Common myeloid progenitor, CD34-positive (primary cell): ENCODE measurements at places on chromosomes 11 and 22.
A peak's percentile ranks its signal among the peaks of the same experiment; 100 is the strongest.

GRCh38 chr22:30422481-30423300, 2.9 kb upstream of the MTFP1 start:
- peak; percentile 27 for DNase-seq

DNA sequence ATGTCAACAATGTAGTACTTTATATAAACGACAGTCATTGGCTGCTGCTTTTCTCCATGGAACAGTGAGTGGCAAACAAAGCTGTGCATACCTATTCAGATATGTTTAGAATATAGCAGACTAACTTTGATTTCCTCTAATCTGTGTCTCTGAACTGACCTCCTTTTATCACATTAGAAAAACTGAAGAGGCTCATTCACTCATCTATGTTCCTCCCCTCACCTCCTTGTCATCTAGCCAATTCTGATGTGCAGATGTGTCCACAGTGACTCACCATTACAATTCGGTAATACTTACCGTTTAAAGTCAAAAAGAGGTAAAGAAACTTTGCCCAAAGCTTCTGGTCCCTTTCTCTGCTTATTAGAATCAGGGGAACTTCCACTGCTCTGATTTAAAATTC, 51.5 kb upstream of the RPS13 start:
- DNase-seq, result no peak

GRCh38 chr11:18071098-18071705, 25.1 kb upstream of the TPH1 start:
- no peak for DNase-seq

GRCh38 chr22:34805771-34806170, 260.2 kb upstream of the ISX start:
- DNase-seq, result no peak

GRCh38 chr22:30309951-30310741, 16.6 kb downstream of the TBC1D10A start:
- DNase-seq, result no peak

DNA sequence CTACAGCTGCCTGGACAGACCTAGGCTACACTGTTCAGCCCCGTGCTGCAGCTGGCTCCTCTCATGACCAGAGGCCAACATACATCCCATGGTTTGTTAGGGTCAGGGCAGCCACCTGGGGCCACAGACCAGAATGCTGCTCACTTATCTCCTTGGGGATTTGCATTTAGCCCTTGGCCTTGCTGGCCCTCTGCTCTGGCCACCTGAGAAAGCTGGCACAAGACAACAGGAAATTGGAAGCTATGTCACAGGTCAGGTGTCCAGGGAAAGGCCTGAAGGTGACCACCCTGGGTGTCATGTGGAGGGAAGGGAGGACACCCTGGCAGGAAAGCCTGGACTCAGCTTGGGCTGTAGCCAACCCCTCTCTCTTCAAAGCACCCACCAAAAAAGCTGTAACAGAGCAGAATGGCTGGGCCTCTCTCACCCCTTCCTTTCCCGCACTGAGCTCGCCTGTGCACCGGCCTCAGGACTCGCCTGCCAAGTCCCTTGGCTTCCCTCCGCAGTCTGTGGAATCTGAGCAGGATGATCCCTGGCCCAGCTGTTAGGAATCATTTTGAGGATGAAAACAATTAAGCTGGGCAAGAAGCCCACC, 86.3 kb downstream of the SNX19 start:
- no peak for DNase-seq

DNA sequence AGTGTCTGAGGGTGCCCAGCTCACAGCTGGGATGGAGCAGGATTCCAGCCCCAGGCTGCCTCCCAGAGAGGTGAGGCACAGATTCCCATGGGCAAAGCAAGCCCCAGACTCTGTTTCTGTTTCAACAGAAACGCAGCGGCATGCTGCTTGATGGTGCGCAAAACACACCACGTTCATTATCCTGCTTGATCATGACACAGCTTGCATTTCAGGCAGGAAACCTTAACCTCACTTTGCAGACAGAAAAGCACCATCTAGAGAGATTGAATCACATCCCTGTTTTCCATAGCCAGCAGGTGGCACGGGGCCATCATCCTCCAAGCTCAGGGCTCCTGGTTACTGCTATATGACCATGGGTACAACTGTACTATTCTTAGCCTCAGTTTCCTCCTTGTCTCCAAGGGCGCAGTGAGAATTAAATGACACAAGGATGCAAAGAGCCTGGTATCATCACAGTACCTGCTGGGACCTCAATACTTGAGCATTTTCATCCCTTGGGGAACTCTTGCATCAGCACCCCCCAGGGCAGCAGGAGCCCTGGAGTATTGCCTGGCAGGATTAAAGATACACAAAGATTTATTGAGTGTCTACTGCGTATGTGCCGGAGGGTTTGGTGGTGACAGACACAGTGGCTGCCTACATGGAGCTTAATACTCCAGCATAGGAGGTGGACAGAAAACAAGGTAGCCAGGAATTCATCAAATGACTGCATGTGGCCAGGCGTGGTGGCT, 110.0 kb downstream of the TP53I11 start:
- no peak for DNase-seq

- DNase-seq, result no peak
These were observed 26.8 kb downstream of the PAK1 start for GRCh38 chr11:77446911-77447629.

DNA sequence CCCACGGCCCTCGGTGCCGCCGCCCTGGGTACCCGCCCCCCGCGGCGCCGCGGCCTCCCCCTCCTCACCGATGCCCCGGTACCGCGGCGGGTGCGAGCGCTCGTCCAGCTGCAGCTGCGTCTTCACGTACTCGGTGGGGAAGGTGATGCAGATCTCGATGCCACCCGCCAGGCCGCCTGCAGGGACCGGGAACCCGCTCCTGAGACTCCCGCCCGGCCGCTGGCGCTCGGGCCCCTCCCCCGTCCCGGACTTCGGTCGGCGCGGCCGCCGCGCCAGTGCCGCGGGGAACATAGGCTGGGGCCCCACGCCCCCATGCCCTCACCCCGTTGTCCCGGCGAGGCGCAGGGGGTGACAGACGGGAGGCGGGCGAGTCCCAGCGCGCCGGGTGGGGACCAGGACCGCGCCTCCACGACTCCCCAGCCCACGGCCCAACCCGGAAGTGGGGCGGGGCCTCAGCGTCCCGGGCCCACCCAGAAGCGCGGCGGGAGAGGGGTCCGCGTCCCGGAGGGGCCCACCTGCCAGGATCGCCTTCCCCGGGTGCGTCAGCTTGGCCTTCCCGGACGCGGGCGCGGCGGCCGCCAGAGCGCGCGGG, 375 bp downstream of the SLC25A1 start:
- DNase-seq, result peak; percentile 62

GRCh38 chr11:35011944-35012343, 95.5 kb downstream of the PDHX start:
- DNase-seq, result no peak

DNA sequence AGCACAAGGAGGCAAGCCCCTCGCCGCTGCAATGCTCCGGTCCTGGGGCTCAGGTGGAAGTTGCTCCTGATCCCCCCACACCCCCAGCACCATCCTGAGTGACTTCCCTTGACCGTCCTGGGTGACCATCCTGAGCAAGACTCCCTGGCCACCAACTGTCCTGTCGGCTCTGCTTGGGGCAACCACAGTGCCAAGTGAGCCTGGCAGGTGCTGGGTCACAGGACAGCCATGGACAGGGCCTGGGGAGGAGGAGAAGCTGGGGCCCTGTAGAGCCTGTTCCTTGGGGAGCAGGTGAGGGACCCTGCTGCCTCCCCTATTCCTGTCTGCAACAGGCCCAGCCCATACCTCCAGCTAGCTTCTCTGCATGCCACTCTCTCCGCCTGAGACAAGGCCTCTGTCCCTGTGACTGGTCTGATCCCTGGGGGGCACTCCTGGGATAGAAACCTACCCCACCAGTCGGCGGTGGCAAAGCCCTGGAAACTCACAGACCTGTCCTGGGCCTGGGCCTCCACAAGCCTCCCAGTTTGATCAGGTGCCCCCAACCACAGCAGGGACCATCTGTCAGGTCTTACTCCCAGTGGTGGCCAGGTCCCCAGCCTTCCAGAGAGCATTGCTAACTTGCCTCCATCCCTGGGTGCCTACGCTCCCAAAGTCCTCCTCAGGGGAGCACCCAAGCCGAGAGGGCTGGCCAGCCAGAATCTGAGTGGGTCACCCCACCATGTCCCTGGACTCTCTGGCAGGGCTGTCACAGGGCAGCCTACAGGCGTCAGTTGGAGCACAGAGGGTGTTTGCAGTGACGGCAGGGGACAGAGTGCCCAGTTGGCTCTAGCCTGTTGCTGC, 68.7 kb upstream of the WNT7B start:
- no peak for DNase-seq

- DNase-seq, result no peak
These were observed 17.2 kb upstream of the CD59 start for GRCh38 chr11:33753304-33753967.

GRCh38 chr11:24516638-24517037, 19.8 kb downstream of the LUZP2 start:
- no peak for DNase-seq

- no peak for DNase-seq
These were observed 8.7 kb upstream of the MPPED2 start for GRCh38 chr11:30594646-30595411.

DNA sequence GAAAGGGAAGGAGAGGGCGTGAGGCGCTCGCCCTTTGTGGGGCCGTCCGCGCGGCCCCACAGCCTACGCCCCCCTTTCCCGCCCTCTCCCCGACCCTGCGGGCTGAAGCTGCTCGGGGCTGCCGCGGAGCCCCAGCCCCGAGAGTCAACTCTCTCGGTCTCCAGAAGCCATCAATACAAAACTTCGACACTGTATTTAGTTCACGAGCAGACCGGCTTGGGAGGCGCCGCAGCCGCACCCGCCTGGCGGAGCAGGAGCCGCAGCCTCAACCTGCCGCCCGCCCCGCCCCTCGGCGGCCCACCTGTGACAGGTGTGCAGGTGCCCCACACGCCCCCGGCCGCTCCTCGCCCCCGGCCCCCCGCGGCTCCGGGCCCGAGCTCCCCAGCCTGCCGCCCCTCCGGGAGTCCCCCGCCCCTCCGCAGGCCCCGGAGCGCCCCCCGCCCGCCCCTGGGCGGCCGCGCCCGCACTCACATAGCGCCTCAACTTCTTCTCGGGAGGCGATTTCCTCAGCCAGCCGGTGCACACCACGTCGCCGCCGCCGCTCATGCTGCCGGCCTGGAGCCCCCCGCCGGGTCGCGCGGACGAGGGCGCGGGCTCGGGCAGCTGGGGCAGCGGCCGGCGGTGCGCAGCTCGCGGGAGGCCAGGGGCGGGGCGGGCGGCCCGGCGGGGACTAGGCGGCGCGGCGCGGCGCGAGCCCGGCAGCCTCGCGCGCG, at the start of gene GAB2:
Gene GAB2 (minus strand): TSS at position 646 of the 713 bp plus-strand sequence. CDS start 100 bp downstream, at position 546.
- DNase-seq, result no peak

DNA sequence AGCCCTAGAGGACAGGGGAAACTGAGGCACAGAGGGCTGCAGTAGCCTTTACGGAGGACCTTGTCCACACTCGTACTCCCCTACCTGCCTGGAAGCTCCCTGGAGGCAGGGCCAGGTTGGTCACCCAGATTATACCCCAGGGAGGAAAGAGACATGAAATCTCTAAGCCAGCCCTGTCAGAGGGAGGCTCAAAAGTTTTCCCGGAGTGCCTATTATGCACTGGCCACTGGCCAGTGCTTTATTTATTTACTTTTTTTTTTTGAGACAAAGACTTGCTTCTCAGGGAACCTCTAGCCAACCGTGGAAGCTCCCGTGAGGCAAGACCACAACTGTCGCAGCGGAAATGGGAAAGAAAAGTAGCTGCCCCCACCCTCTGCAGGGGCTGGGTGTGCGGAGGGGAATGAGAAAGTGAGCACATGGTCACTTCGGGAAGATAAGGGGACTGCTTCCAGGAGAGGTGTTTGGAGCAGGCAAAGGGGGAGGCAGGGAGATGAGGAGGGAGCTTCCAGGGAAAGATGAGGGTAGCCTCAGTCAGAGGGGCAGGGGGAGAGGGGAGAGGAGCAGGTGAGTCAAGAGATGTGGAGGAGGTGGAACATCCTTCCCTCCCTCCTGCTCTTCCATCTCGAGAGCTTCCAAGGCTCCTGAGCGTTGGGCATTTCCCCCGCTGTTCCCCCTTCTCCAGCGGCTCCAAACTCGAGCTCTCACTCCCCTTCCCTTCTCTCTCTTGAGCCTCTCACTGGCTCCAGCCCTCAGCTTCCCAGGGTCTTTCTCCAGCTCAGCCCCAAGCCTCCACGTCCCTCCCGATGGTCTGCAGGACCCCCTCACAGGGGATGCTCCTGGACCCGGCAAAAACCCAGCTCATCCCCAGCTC, 4.3 kb downstream of the IL2RB start:
- DNase-seq, result no peak

- DNase-seq, result peak; percentile 31
These were observed 157.7 kb downstream of the C11orf91 start for GRCh38 chr11:33542921-33543320.

GRCh38 chr22:19827341-19828034, 27.2 kb downstream of the GNB1L start:
- no peak for DNase-seq

- no peak for DNase-seq
These were observed 17.8 kb downstream of the PRR5 start for GRCh38 chr22:44719586-44720368.
